ENCODE measurements at places on chromosomes 11 and 22. TPM values are rescaled to one million over a fixed set of nuclear protein-coding genes. Genes with fewer than 3 reads are reported as not detected.

GRCh38 chr11:34585735-34586487, 35.0 kb upstream of the EHF start:
- no peaks in the 10 kb centered on the region for H3K27me3 ChIP-seq
- DNase-seq: no peak
- H3K4me1 ChIP-seq: no peaks in the 10 kb centered on the region
- H3K4me3 ChIP-seq: no peak overlapping the region
- H3K27ac ChIP-seq: no peak overlapping the region
- H3K36me3 ChIP-seq: no peaks in the 10 kb centered on the region

DNA sequence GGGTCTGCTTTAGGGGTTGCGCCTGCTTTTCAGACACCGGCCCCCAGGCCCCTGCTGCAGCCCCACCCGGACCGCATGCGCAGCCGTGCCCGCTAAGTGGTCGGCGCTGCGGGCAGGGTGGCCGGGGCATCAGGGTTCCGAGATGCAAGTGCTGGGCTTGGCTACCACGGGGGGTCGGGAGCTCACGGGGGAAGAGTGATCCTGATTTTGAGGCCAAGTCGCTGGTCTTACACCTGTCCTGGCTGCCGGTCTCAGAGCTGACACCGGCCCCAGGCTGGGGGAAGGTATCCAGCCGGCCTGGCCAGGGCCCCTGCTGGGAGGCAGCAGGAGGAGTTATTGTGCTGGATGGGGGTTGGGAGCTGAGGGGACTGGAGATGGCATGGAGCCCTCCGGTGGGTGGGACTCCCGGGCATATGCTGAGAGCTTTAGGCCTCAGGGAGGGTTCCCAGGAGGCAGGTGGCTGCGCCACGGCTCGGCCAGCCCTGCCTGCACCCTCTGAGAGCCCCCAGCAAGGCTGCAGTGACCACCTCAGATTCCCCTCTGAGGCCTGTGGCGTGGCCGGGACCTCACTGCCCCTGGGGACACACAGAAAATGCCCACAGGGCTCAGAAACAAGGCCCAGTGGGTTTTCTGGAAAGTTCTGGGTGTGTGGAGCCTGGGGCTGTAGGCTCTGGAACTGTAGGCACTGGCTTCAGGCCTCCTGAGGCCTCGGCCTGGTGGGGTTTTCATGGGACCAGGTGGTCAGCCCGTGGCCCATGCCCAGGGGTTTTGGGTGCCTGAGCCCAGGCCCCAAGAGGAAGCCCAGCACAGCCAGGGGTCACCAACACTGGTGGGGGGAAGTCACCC, 4.4 kb upstream of the MUC5AC start:
- H3K4me1 ChIP-seq: no peaks in the 10 kb centered on the region
- no peak overlapping the region for H3K4me3 ChIP-seq
- peak overlapping the region; percentile 65 for H3K27ac ChIP-seq

- no peak for DNase-seq
- H3K4me3 ChIP-seq: no peak overlapping the region
- no peaks in the 10 kb centered on the region for H3K36me3 ChIP-seq
- H3K4me1 ChIP-seq: peaks cover 11% of the 10 kb centered on the region
Measured at GRCh38 chr22:20302438-20303228, 17.2 kb downstream of the DGCR6L start.

- peaks cover 10% of the 10 kb centered on the region for H3K4me1 ChIP-seq
- no peaks in the 10 kb centered on the region for H3K36me3 ChIP-seq
- DNase-seq: peak; percentile 83
- no peak overlapping the region for H3K4me3 ChIP-seq
- H3K27ac ChIP-seq: no peak overlapping the region
Measured at GRCh38 chr11:119062779-119063178, 4.8 kb upstream of the VPS11 start.

- H3K4me3 ChIP-seq: no peak overlapping the region
- H3K36me3 ChIP-seq: no peaks in the 10 kb centered on the region
- no peak overlapping the region for H3K27ac ChIP-seq
- no peaks in the 10 kb centered on the region for H3K27me3 ChIP-seq
Measured at GRCh38 chr22:43481568-43482317, 69.9 kb downstream of the MPPED1 start.

OR52H1 gene
- not detected for total RNA-seq

CCDC116 gene
- not detected for total RNA-seq

TBX10 gene
- not detected for total RNA-seq
